Fibroblast of mammary gland (primary cell): ENCODE measurements at places on chromosomes 1 and 21.

DNA sequence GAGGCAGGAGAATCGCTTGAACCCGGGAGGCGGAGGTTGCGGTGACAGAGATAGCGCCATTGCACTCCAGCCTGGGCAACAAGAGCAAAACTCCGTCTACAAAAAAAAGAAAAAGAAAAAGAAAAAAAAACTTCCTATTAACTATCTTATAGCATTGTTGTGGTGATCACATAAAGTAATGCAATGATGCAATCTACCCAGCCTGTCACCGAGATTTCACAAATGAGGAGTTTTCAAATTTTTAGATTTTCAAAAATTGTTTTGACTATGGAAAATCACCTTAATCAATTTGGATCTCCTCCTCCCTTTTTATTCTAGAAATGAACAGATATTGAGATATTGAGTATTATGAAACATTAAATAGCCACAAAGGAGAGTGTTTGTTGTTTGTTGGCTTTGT, 8.0 kb downstream of the FMO5 start:
- DNase-seq, result no peak

DNA sequence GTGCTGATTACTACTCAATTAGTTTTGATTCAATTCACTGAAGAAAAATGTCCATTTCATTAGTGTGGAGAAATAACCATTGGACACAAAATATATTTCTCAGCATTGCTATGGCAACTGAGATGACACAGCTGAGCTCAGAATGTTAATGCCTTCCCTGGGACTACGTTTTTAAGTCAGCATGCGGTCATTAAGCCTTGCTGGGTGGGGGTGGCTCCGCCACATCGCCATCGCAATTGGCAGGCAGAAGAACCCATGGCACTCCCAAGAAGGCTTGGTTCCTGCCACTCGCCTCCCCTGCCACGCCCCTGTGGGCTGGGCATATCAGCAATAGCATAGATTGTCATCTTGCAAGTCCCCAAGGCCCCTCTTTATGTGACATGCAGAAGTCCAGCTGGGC, 256.7 kb upstream of the CAMK1G start:
- DNase-seq, result no peak

GRCh38 chr1:185345913-185346720, 29.1 kb upstream of the IVNS1ABP start:
- DNase-seq, result no peak

GRCh38 chr1:165431079-165431478, 13.8 kb downstream of the RXRG start:
- no peak for DNase-seq

- no peak for DNase-seq
Measured at GRCh38 chr1:216201946-216202345, 221.3 kb downstream of the USH2A start.

DNA sequence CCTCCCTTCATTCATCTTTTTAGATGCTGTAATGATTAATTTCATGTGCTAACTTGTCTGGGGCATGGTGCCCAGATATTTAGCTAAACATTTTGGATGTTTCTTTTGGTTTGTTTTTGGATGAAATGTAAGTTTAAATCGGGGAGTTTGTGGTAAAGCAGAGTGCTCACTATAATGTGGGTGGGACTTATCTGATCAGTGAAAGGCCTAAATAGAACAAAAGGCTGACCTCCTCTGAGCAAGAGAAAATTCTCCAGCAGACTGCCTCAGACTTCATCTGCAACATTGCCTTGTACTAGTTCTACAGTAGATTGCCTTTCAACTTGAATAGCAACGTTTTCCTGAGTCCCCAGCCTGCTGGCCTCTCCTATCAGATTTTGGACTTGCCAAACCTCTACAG, 183.6 kb downstream of the S1PR1 start:
- DNase-seq, result no peak

- DNase-seq, result no peak
Measured at GRCh38 chr1:3212453-3213355, 143.7 kb downstream of the PRDM16 start.

GRCh38 chr1:88401313-88401712, 282.8 kb upstream of the PKN2 start:
- DNase-seq, result no peak

- DNase-seq, result no peak
Measured at GRCh38 chr1:109499081-109499480, 5.2 kb downstream of the CYB561D1 start.

- no peak for DNase-seq
Measured at GRCh38 chr1:7298145-7298544, 473.0 kb upstream of the VAMP3 start.

GRCh38 chr1:146036965-146037646, 15.6 kb upstream of the HJV start:
- peak; percentile 90 for DNase-seq

DNA sequence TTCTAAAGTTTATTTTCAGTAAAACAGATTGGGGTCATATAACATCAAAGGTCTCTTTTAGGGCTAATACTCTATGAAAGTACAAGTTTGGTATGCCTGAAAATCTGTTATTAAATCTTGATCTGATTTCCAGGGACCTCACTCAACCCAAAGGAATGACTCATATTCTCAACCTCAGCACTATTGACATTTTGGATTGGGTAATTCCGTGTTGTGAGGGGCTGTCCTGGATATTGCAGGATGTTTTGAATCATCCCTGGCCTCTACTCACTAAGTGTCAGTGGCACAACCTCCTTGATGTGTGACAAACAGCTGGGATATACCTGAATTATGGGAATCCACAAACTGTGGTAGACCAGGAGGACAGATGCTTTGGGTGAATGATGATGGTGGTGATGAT, 51.5 kb upstream of the CYP2J2 start:
- DNase-seq, result peak; percentile 77

- DNase-seq, result no peak
Measured at GRCh38 chr1:234775477-234776246, 165.7 kb upstream of the IRF2BP2 start.

DNA sequence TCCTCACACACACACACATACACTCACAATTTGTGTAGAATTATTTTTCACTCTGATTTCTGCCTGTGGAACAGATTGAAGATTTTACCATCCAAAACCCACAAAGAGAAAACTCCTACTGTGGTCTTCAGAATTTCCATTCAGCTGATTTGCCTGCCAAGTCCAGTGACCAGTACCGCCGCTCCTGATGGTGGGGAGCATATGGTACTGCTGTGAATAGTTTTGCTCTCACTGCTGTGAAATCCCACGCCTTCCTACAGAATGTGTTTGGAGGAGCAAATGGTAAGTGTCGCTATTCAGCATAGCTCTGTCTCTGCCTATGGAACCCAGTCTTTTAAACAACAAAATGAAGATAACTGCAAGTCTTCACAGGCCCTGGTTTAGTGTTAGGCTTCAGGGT, 629.5 kb downstream of the LMO4 start:
- DNase-seq, result no peak

- no peak for DNase-seq
Measured at GRCh38 chr1:24751833-24752232, 6.6 kb downstream of the CLIC4 start.

GRCh38 chr1:164743976-164744375, 185.0 kb downstream of the PBX1 start:
- DNase-seq, result no peak

DNA sequence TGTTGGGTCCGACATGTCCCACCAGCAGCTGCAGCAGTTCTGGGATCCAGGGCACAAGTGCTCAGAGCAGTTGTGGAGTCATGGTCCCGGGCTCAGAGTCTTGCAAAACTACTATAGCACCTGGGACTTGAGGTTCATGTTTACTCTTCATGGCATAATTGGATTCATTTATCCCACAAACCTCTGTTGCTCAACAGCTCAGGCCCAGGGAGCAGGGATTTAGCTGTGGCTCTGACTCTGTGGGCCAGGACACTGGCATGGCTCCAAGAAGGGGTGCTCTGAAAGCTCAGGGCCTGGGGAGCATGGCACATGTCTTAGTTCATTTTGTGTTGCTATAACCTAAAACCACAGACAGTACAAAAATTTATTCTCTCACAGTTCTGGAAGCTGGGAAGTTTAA, 626.7 kb upstream of the ADGRL2 start:
- DNase-seq, result no peak

DNA sequence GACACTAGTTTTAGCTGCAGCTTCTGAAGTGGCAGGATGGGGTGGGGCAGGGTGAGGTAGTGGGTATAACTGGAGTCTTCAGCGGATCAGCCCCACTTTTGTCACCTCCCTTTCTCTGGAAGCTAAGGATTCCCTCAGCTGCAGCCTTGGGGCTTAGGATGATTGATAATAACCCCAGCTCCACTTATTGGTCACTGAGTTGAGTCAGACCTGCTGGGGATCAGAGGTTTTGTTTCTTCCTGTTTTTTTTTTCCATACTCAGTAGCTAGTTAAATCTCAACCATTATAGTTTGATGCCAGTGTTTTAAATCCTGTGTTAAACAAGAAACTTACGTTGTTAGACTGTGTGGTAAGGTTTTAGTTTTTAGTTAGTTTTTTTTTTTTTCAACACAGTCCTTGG, 57.2 kb downstream of the LAMC1 start:
- DNase-seq, result peak; percentile 72

- peak; percentile 90 for DNase-seq
Measured at GRCh38 chr1:230123280-230124185, 56.5 kb downstream of the GALNT2 start.

DNA sequence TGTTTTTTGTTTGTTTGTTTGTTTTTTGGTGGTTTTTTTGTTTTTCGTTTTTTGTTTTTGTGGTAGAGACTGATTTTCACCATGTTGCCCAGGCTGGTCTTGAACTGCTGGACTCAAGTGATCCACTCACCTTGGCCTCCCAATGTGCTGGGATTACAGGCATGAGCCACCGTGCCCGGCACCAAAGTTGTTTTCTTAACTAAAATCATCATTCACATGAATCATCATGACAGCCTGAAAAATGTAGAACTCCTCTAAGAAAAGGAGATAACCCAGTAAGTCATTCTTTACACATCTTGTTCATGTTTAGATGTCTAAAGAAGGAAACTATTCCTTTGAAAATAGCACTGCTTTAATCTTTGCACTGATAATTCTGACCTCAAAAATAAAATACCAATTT, 37.5 kb downstream of the DISP1 start:
- peak; percentile 42 for DNase-seq

DNA sequence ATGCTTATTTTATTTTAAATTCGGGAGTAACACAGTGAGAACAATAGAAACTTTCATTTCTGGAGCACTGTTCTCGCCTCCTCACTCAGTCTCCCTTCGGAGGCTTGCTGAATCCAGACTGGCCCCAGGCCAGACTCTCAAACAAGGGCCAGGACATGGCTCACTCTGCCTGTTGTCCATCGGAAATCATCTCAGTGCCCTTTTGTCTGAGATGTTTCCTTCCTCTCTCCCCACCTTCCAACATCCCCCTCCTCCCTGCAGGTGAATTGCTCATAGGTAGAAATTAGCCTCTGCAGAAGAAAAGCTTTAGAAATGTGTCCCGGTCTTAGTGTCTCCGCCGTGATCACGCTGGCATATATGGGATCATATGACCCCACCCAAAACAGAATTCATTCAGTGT, 55.2 kb downstream of the ERG start:
- DNase-seq, result no peak

DNA sequence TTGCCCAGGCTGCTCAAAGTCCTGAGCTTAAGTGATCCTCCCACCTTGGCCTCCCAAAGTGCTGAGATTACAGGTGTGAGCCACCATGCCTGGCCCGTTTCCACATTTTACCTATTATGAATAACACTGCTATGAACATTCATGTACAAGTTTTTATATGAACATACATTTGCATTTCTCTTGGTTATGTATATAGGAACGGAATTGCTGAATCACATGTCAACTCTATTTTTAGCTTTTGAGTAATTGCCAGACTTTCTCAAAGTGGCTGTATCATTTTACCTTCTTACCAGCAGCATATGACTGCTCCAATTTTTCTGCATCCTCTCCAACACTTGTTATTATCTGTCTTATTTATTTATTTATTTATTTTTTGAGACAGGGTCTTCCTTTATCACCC, 2.7 kb downstream of the SPATA21 start:
- DNase-seq, result peak; percentile 19

- no peak for DNase-seq
Measured at GRCh38 chr1:18474559-18475175, 6.1 kb upstream of the KLHDC7A start.

GRCh38 chr1:47439017-47439818, 1.4 kb downstream of the FOXD2 start:
- no peak for DNase-seq

DNA sequence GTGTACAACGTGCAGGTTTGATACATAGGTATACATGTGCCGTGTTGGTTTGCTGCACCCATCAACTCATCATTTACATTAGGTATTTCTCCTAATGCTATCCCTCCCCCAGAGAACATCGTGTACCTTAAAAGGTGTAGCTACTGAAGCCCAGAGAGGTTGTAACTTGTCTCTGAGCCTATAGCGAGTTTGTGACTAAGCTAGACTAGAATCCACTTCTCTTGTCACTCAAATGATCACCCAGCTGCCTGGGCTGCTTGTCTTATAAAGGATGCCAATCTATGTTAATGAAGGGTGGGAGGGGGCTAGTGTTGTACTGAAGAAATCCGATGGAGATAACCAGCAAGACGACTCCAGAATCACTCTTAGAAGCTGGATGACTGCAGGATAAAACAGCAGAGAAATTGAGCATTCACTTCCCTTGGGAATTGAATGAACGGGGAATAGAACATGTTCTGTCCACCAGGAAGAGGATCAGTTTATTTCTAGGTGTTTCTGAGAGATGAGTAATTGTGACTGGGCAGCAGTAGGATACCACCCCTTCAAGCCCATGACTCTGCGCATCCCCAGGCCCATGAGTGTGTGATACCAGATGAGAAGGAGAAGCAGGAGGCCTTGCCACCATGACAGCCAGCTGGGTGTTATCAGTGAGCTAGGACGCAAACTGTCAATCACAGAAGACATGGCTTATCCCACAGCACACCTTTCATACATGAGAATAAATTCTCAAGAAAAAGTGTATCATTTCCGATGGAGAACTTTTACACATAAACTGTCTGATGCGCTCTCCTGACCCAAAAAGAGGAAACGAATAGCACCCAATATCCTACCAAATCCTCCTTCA, 390.4 kb downstream of the NTNG1 start:
- DNase-seq, result no peak

DNA sequence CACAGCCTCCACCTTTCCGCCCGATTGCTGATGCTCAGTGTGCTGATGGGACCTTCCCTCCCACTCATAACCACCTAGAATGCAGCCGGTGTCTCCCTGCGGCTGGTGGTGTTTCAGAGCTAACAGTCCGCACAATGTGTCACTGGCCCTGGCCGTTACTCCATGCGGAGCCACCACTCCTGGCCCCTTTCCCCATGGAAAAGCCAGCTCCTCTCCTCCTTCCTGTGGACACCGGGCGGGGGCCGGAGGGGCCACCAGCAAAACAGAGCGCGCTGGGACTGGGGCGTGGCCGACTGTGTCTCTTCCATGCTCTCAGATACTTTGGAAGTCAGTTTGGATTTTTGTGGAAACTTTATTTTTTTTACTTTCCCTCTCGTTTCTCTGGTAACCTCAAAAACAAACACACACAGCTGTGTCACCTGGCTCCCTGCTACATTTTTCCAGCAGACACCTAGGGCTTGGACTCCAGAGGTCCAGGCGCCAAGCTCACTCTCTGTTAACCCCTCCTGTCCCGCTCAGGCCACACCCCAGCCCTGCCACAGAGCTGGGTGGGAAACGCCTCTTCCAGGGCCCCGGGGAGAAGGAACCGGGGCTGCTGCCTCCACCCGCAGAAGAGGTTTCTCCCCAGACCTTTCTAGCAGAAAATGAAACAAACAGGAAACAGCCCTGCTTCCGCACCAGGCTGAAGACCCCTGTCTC, 32.5 kb upstream of the COL6A2 start:
- DNase-seq, result peak; percentile 83
